ENCODE measurements at places on chromosomes 2 and 18.
A peak's percentile ranks its signal among the peaks of the same experiment; 100 is the strongest.

DNA sequence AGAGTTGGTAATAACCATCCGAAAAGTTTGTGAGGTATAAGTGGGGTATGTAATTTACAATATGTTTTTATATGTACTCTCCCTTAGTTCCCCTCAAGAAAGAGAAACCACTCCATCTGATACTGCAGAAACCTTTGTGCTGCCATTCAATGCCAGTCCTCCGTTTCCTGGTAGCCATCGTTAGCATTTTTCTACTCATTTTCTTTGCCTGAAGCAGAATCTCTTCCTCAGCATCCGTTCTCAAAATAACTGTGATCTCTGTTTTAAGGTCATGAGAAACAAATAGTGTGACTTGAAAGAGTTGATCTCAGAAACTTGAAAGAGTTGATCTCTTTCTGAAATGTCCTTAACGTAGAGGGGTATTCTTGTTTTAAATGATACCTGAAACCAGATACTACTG lies 996 bp downstream of the PTCD3 start:
- DNase-seq, result no peak

- DNase-seq, result peak; percentile 74
Measured at GRCh38 chr2:190344276-190344827, 963 bp downstream of the INPP1 start.

DNA sequence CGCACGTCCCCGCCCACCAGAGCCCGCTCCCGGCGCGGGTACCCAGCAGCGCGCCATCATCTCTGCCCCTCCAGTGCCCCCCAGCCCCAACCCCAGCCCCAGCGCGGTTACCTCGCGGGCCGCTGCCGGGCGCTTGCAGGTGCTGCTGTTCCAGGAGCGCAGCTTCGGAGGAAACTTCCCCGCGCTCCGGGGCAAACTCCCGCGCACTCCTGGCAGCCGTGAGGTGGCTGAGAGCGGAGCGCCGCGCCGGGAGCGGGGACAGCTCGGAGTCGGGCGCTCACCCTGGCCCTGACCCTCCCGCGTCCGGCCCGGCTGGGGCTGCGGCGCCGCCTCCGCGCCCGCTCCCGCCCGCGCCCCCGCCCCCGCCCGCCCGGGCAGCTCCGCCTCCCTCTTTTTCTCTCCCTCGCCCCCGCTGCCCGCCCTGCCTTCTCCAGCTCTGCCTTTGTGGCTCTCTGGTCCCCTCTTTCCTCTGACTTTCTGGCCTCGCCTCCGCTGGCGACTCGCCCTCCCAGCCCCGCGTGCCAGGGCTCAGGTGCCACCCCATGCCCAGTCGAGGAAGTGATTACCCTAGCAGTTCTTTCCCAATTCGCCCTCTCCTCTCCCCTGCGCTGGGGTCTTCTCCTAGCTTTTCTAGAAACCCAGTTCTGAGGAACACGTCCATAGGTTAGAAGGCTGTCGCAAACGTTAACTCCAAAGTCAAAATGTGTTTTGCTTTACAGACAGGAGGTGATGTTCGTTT lies at the start of gene CHST9:
Gene CHST9 (minus strand): TSS at position 284 of the 739 bp plus-strand sequence. CDS start 42,499 bp downstream, outside the sequence.
- no peak for DNase-seq

GRCh38 chr18:10013621-10014543 lies 100.1 kb downstream of the VAPA start:
- no peak for DNase-seq

- DNase-seq, result no peak
Measured at GRCh38 chr18:28422577-28422976, 245.6 kb upstream of the CDH2 start.

GRCh38 chr2:174704061-174704460 lies 60.2 kb downstream of the CHRNA1 start:
- no peak for DNase-seq

DNA sequence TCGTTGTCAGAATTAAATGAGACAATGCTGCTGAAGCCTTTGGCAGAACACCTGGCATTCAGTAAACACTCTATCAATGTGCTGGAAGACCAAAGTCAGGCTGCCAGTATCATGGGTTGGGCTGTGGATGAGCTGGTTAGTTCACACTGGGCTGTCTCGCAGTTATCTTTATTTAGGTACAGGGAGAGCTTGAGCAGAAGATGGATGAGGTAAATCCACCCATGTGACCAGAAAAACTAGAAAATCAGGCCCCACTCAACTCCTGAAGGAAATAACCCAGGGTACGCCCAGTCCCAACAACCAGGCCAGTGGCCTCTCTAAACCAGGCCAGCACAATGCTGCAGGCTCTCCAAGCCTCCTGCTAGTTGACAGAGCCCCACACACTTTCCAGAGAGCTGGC lies 330.3 kb downstream of the TNS1 start:
- DNase-seq, result no peak

DNA sequence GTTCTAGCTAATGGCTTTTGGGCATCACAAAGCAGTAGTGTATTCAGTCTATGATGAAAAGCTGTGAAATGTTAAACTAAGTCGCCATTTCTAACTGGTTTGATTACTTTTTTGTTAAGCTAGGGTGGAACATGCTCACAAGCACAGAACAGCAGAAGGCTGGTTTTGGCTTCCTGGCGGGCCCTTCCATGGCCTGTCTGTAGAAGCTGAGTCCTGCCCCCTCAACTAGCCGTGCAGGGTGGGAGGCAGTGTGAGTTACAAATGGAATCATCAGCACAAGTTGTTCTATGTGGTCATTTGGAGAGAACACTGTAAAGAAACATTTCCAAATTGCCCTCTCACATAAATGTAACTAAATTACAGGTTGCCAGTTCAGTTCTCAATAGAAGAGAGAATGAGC lies 290.8 kb downstream of the ALPK2 start:
- DNase-seq, result no peak

DNA sequence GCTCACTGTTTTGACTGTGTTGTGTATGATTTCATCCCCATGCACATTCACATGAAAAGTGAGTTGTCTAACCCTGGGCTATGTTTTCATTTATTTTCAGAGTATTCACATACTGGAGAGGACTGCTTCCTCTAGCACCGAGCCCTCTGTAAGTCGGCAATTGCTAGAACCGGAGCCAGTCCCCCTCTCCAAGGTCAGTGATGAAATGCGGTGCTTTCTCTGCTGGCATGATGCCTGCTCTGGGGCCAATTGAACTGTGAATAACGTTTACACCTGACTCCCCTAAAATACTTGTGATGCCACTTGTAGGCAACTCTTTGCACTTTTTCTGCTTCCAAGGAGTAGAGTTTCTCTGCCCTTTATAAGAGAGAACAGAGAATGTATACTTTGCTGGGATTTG lies 126.9 kb downstream of the PRKRA start:
- no peak for DNase-seq

Data from mucosa of descending colon (tissue), 3 donors.